ENCODE measurements at places on chromosomes 3 and 15. TPM values are rescaled to one million over a fixed set of nuclear protein-coding genes. Genes with fewer than 3 reads are reported as not detected.

- DNase-seq, result no peak
Observed at GRCh38 chr3:34782871-34783270, 856.5 kb upstream of the ARPP21 start.

DNA sequence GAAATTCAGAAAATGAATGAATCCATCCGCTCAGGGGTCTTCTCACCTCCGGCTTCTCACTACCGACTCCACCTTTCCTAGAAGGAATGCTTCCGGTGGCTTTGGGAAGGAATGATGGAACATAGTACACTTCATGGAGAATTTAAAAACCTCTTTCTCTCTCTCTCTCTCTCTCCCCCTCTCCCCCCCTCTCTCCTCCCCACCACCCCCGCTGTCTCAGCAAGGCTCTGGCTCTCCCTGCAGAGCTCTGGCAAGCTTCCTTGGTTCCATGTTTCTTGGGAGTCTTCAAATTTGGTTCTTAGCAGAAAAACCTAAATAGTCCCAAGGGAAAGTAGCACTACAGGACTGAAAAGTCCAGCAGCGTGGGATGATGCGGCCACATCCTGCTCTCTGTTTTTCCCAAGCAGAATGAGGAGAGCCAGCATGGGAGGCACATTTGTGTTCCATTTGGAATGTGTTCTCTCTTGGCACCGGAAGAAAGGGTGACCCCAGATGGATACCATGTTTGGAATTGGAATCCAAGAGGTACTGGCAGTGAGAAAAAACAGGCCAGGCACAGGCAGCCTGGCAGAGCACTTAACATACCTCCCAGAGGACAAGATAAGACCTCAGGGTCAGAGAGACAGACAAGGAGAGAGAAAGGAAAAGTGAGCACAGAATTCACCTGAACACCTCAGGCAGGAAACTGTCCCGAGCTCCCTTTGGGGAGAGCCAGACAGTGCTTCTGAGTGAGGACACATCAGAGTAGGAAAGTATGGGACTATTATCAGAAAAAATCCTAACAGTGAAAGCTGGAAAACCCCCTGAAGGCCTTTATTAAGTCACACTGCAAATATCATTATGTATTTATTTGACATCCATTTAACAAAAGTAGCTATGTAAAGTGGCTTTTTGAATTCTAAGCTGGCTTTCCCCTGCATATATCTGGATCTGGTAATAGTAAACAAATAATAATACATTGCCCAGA is at the start of gene POPDC2:
Gene POPDC2, minus strand, starts transcription at position 116 of the 967 bp plus-strand sequence. CDS start 166 bp downstream, outside the sequence.
- no peak for DNase-seq

- no peak for DNase-seq
Observed at GRCh38 chr3:149528340-149528650, 53.8 kb downstream of the TM4SF4 start.

- no peak for DNase-seq
Observed at GRCh38 chr3:65666448-65667091, 372.1 kb downstream of the MAGI1 start.

- DNase-seq, result no peak
Observed at GRCh38 chr15:89993349-89993748, 7.8 kb upstream of the ZNF710 start.

GRCh38 chr3:46693038-46693891 is at the start of gene ALS2CL:
Gene ALS2CL, minus strand, starts transcription at chr3:46693679. Its CDS starts 4,239 bp downstream, at chr3:46689440.
- DNase-seq, result no peak

- no peak for DNase-seq
Observed at GRCh38 chr3:64903006-64903405, 215.2 kb upstream of the ADAMTS9 start.

GRCh38 chr15:23065836-23066235 is 26.5 kb upstream of the TUBGCP5 start:
- DNase-seq, result no peak

GRCh38 chr3:179026636-179027035 is 45.0 kb downstream of the ZMAT3 start:
- no peak for DNase-seq

DNA sequence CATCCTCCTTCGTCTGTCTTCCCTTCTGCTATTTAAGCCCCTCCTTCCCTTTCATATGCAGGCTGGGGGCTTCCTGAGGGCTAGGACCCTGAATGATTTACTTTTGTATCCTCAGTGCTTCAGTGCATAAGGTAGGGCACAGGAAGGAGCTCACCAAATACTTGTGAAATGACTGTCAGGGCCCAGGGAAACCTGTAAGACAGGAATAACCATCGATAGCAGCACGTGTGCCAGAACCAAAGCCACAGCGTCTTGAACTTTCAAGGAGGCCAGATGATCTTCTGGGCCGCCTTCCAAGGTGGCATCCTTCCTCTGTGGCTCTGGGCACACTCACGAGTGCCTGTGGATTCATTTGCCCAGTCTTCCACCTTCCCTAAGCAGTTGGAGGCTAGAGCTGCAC is 3.9 kb downstream of the TMED3 start:
- DNase-seq, result no peak

DNA sequence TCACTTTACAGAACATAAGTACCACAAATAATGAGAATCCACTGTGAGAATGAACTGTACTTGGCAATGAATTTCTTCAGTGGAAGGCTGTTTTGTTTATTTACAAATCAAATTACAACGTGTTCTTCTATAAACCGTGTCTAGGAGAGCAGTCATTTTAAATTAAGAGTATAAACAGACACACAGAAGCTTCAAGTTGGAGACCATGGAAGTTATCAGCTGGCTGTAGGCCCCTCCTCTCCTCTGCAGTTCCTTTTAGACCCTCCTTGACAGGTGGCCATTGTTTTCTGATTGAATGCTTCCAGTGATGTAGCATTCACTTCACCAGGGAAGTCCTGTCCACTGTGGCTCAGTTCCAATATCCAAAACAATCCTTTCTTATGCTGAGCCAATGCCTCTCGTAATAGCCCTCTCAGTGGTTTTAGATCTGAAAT is 7.3 kb upstream of the MAPK6 start:
- no peak for DNase-seq

DNA sequence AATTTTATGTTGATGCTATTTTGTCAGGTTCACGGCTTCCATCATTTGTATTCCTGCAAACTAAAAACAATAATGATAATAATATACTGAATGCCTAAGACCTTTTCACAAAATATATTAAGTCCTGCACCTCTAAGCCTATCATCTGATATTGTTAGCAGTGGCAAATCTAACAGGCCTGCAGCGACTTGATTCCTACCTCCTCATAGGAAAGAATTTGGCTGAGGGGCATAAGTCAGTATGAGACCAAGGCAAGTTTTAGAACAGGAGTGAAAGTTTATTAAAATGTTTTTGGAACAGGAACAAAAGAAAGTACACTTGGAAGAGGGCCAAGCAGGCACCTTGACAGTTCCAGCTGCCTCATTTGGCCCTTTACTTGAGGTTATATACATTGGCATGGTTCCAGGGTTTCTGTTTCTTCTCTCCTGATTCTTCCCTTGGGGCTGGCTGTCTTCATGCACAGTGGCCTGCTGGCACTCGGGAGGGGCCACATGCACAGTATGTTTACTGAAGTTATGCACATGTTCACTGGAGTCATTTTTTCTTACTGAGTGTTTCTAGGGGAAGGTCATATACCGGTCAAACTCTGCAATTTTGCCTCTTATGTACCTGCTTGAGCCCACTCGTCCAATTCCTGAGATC is 418.1 kb downstream of the EPHA6 start:
- DNase-seq, result peak; percentile 12

DNA sequence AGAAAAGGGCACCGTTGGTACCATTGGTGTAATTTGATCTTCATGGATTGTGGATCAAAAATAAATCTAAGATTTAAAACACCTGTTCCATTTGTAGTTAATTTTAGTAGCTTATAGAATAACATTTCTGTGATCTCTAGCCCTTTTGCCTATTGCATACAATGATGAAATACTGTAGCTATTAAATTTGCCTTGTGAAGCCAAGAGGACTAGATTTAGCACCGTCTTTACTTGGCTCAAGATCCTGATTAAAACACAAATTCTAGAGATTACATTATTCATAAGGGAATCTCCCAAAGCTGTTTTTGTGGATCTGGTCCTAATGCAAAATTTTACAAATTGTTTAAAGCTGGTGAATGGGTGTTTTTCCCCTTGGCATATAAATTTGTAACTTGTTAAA is 8.2 kb downstream of the TBC1D23 start:
- no peak for DNase-seq

GRCh38 chr3:14467814-14468620 is 65.6 kb downstream of the SLC6A6 start:
- DNase-seq, result no peak

GRCh38 chr3:140146668-140147067 is 211.7 kb downstream of the CLSTN2 start:
- DNase-seq, result no peak

GRCh38 chr3:63933459-63933858 is 21.3 kb upstream of the SCAANT1 start:
- no peak for DNase-seq

DNA sequence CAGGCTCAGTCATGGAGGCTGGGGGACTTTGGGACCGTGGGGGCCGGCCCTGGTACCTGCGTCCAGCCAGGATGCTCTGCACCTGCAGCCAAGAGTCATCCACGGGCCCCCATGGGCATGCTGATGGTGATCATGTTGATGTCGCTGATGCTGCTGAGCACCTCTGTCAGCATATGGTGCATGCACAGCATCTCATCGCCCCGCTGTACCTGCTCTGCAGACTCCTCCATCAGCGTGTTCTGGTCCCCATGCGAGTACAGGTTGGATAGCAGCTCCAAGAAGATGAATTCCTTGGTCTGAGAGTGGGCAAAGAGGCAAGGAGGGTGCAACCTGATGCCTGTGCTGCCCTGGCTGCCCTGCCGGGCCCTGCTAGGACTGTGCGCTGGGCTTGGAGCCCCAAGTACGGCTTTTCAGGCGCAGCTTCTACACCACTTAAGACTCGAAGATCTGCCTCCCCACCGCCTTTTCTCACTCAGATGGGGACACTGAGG is 7.2 kb downstream of the RPS17 start:
- DNase-seq, result no peak

DNA sequence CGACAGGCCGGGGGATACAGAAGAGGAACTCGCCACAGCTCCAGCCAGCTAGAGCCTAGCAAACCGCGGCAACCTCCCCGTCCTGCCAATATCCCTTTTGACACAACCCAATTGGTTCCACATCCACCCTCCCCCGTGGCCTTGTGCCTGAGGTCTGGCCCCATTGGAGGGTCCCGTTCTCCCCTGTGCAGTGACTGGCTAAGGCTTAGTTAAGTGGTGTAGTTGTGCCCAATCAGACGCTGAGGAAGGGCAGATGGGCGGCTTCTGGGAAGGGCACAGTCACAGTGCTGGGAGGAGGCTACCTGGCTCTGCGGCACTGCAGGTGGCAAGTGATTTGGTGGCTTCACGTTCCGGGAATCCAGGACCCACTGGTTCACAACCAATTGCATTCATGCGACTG is 78.6 kb downstream of the SNRK start:
- no peak for DNase-seq

GRCh38 chr15:57865294-57865693 is 158.8 kb downstream of the POLR2M start:
- DNase-seq, result no peak

GRCh38 chr15:23854912-23855659 is 168.0 kb upstream of the NDN start:
- no peak for DNase-seq

DNA sequence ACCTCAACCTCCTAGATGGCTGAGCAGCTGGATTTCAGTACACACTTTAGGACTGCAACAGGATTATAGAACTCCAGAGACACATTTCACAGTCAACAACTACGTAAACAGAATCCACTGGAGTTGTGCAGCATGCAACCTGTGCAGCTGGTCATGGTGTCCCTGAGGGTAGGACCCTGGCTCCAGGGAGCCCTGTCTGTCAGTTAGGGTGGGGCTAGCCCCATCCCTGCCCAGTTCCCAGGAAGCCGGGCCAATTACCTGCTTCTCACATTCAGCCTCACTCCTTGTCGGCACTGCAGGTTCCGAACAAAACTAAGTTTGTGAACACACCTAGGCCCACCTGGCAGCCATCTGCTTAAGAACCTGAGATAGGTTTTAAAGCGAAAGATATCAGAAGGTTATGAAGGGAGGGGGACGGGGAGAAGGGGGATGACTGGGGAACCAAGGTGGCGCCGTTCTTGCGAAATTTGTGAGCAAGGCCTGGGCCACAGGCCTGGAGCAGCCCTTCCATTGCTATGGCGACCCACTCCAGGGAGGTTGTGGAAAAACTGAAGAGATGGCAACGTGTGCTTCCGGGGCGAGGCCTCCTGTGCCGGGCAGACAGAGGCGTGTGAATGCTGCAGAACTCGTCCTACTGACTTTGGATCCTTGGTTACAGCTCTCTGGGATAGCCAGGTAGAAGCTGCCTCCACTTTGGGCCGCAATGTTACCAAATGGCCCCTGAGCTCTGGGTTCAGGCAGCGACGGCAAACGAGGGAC is 25.3 kb downstream of the ACSBG1 start:
- no peak for DNase-seq

DNA sequence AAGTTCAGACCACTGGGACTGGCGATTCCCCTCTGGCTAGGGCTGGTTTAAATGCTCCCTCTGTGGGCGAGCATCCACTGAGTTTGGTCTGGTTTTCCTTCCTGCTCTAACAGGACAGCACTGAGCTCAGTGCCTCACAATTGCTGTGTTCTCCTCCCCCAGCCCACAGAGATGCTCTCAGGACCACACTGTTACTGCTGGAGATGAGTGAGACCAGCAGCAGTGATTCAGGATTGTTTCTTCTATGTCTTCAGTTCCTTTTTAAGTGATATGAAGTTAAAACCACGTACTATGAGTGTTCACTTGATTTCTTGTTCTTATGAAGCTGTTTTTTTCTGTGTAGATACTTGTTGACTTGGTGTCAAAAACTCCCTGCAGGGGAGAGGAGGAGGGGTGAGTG is 180.4 kb upstream of the COL8A1 start:
- DNase-seq, result no peak

DNA sequence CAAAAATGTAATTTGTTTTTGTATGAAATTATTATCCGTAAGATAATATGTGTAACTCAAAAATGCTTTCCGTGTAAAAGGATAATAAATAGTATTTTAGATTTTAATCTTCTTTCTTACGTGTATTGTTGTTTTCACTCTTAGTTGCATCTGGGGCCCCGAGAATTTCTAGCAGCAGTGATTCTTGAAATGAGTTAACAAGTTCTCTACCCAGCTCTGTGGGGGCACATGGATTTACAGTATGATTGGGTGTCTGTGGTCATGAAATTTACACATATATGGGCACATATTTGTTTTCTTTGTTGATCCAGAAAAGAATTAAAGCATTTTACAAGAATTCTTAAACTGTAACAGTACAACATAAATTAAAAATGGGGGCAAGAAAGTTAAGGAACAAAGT is 145.9 kb upstream of the LRRFIP2 start:
- DNase-seq, result no peak

CLDN16 gene
- polyA plus RNA-seq, result 51.8 TPM

KNSTRN gene
- polyA plus RNA-seq, result 34.5 TPM

PDE8A gene
- polyA plus RNA-seq, result 34.5 TPM

P2RY1 gene
- polyA plus RNA-seq, result 2.9 TPM

ARPIN gene
- 31.0 TPM for polyA plus RNA-seq

SH2D7 gene
- 0.58 TPM for polyA plus RNA-seq

PLCH1 gene
- polyA plus RNA-seq, result 11.4 TPM

ZBTB47 gene
- 14.5 TPM for polyA plus RNA-seq

SEMA7A gene
- 5.9 TPM for polyA plus RNA-seq

ALG3 gene
- polyA plus RNA-seq, result 30.8 TPM

KCNAB1 gene
- polyA plus RNA-seq, result 3.0 TPM

CHRFAM7A gene
- 1.6 TPM for polyA plus RNA-seq

MOBP gene
- polyA plus RNA-seq, result 0.04 TPM

RHOV gene
- polyA plus RNA-seq, result 1.4 TPM

TMEM39A gene
- 49.7 TPM for polyA plus RNA-seq

All from right renal cortex interstitium (tissue), 3 donors.